Neural progenitor cell (in vitro differentiated cells): ENCODE measurements at places on chromosomes 7 and 10. TPM values are rescaled to one million over a fixed set of nuclear protein-coding genes. Genes with fewer than 3 reads are reported as not detected.

GPER1 gene
- 1.2 and 1.3 TPM in 2 replicates for total RNA-seq

WDR86 gene
- total RNA-seq = 15.0 and 33.0 TPM in 2 replicates

GIMAP4 gene
- total RNA-seq = not detected in 2 replicates

IFIT1B gene
- total RNA-seq = not detected in 2 replicates

SLC26A5 gene
- not detected in 2 replicates for total RNA-seq

DENND2A gene
- total RNA-seq = 23.7 and 27.0 TPM in 2 replicates

SNCG gene
- total RNA-seq = not detected in 2 replicates

MMRN2 gene
- 0.28 and 1.4 TPM in 2 replicates for total RNA-seq

ANKRD1 gene
- 0.09 and 1.2 TPM in 2 replicates for total RNA-seq

AGBL3 gene
- 0.58 and 2.1 TPM in 2 replicates for total RNA-seq

BICC1 gene
- 0.25 and 0.41 TPM in 2 replicates for total RNA-seq

GPR15LG gene
- not detected in 2 replicates for total RNA-seq

CALHM3 gene
- total RNA-seq = not detected in 2 replicates

DNA sequence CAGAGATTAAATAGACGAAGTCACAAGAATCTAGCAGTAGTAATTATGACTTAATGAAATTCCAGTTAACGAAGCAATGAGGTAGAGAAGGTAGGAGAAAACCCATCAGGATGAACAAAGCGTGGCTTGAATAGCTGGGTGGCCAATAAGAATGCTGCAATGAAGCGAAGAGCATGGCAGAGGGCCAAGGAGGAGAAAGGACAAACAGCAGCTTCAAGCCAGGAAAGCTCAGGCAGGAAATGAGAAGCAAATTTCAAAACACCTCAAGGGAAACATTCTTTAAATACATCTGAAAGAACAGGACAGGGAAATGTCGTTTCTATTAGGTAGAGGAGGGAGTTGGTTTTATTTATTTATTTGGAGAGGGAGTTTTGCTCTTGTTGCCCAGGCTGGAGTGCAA lies 122.5 kb downstream of the KIAA1217 start:
- no peak for DNase-seq
- H3K4me1 ChIP-seq = no peaks in the 10 kb centered on the region
- no peak overlapping the region for H3K27ac ChIP-seq
- H3K36me3 ChIP-seq = no peaks in the 10 kb centered on the region

- DNase-seq = no peak
- no peak overlapping the region for H3K27ac ChIP-seq
- H3K36me3 ChIP-seq = no peaks in the 10 kb centered on the region
- peaks cover 34% of the 10 kb centered on the region for H3K4me1 ChIP-seq
- H3K4me3 ChIP-seq = no peak overlapping the region
Observed at GRCh38 chr10:97099089-97099488, 86.7 kb downstream of the SLIT1 start.

- no peak for DNase-seq
- H3K4me1 ChIP-seq = peaks cover 25% of the 10 kb centered on the region
- H3K36me3 ChIP-seq = no peaks in the 10 kb centered on the region
- H3K4me3 ChIP-seq = no peak overlapping the region
- H3K27ac ChIP-seq = no peak overlapping the region
Observed at GRCh38 chr7:26662646-26663045, 201.7 kb downstream of the SKAP2 start.

DNA sequence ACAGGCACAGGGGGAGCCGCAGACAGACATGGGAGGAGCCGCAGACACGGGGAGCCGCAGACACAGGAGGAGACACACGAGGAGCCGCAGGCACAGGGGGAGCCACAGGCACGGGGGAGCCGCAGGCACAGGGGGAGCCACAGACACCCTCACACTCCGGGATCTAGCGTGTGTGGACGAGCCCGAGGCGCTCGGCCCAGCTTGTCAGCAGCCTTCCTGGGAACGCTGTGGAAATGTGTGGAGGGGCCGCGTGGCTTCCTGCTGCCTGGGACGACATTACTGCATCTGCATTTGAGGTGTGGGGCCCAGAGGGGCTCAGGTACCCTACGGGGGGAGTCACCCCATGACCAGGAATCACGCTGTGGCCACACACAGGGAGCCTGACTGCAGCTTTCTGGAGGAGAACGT lies 313.2 kb downstream of the PTPRN2 start:
- peaks cover 10% of the 10 kb centered on the region for H3K4me1 ChIP-seq
- no peak overlapping the region for H3K4me3 ChIP-seq
- no peak overlapping the region for H3K27ac ChIP-seq

- H3K27ac ChIP-seq = no peak overlapping the region
- no peaks in the 10 kb centered on the region for H3K36me3 ChIP-seq
- no peak overlapping the region for H3K4me3 ChIP-seq
- H3K27me3 ChIP-seq = no peaks in the 10 kb centered on the region
Observed at GRCh38 chr7:84535580-84536270, 341.1 kb upstream of the SEMA3A start.

- H3K4me1 ChIP-seq = peaks cover 14% of the 10 kb centered on the region
- no peak overlapping the region for H3K27ac ChIP-seq
- no peak overlapping the region for H3K4me3 ChIP-seq
Observed at GRCh38 chr7:29976673-29977415, 12.8 kb downstream of the SCRN1 start.

GRCh38 chr10:93309062-93309461 lies 173.1 kb downstream of the MYOF start:
- no peaks in the 10 kb centered on the region for H3K36me3 ChIP-seq
- no peak for DNase-seq

GRCh38 chr10:99528494-99529441 lies 4.0 kb upstream of the NKX2-3 start:
- H3K27ac ChIP-seq = no peak overlapping the region
- peaks cover 100% of the 10 kb centered on the region for H3K27me3 ChIP-seq
- peaks cover 10% of the 10 kb centered on the region for H3K4me1 ChIP-seq
- no peak overlapping the region for H3K4me3 ChIP-seq
- H3K36me3 ChIP-seq = no peaks in the 10 kb centered on the region

DNA sequence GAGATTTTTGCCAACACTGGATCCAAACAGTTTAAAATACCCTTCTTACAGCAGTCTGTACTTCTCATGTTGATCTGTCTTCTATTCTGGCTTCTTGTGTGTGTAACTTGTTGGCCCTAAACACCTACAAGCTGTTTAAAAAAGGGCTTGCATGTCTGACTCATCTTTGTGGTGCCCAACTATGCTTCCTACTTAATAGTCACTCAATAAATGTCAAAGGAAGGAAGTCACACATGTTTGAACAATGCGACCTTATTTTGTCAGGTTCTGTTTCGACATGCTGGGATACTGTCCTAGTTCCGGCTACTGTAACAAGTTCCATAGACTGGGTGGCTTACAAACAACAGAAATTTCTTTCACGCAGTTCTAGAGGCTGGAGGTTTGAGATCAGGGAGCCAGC lies 9.4 kb upstream of the GRK5 start:
- no peaks in the 10 kb centered on the region for H3K36me3 ChIP-seq
- H3K27ac ChIP-seq = no peak overlapping the region
- no peaks in the 10 kb centered on the region for H3K27me3 ChIP-seq
- H3K4me1 ChIP-seq = peaks cover 6% of the 10 kb centered on the region
- no peak for DNase-seq
- H3K4me3 ChIP-seq = no peak overlapping the region

DNA sequence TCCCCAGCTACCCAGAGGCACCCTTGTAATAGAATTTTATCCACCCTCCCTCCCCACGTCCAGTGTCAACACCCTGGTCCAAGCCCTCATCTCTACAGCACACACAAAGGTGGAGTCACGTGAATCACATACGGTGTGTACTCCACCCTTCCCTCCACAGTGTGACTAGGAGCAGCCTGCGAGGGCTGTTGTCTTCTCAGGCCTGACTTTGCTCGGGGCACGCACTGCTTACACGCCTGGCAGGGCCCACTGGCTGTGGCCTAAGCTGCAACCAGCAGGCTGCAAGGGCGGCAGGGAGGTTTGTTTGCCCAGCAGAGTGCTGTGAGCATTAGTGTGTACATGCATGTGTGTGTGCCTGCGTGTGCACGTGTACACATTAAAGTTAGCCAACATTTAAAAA lies 93.7 kb downstream of the COBL start:
- DNase-seq = no peak
- no peaks in the 10 kb centered on the region for H3K27me3 ChIP-seq
- no peak overlapping the region for H3K27ac ChIP-seq
- H3K4me3 ChIP-seq = no peak overlapping the region
- peaks cover 19% of the 10 kb centered on the region for H3K4me1 ChIP-seq

GRCh38 chr7:11235491-11235890 lies 261.8 kb downstream of the PHF14 start:
- no peak overlapping the region for H3K27ac ChIP-seq
- DNase-seq = peak; percentile 20
- H3K36me3 ChIP-seq = no peaks in the 10 kb centered on the region
- no peaks in the 10 kb centered on the region for H3K4me1 ChIP-seq

DNA sequence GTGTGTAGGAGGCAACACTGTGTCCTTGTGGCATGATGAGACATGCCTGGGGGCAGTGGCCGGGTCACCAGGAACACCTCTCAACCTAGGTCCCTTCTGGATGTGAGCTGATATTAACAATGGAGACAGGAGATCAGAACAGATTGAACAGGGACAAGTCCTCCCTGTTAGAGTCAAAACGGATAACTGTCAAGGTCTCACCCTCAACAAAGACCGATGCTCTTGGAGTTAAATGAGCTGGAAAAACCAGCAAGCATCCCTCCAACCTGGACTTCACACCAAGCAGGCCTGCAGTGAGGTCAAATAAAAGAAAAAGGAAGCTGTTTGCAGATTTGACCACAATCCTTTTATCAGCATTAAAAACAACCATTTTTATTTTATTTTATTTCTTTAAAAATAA lies 49.0 kb downstream of the SLIT1 start:
- no peaks in the 10 kb centered on the region for H3K36me3 ChIP-seq
- no peak overlapping the region for H3K4me3 ChIP-seq
- no peak overlapping the region for H3K27ac ChIP-seq
- H3K4me1 ChIP-seq = peaks cover 32% of the 10 kb centered on the region

GRCh38 chr10:30902621-30903396 lies 128.9 kb downstream of the ZNF438 start:
- H3K36me3 ChIP-seq = no peaks in the 10 kb centered on the region
- no peak overlapping the region for H3K27ac ChIP-seq
- no peak for DNase-seq
- H3K27me3 ChIP-seq = no peaks in the 10 kb centered on the region
- no peaks in the 10 kb centered on the region for H3K4me1 ChIP-seq

- no peak for DNase-seq
- no peaks in the 10 kb centered on the region for H3K36me3 ChIP-seq
- H3K27me3 ChIP-seq = no peaks in the 10 kb centered on the region
- H3K4me1 ChIP-seq = peaks cover 4% of the 10 kb centered on the region
- H3K27ac ChIP-seq = no peak overlapping the region
Observed at GRCh38 chr10:86662186-86663045, 5.9 kb upstream of the LDB3 start.

DNA sequence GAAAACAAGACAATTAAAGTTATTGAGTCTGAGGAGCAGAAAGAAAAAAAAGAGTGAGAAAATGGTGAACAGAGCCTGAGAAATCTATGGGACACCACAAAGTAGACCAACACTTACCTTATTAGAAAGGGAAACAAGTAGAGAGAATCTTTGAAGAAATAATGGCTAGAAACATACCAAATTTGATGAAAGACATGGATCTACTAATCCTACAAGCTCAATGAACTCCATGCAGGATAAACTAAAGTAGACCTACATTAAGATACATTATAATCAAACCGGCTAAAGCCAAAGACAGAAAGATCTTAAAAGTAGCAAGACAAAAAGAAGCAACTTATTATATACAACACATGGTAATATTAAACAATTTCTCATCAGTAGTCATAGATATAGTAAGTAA lies 782.3 kb upstream of the GHITM start:
- H3K36me3 ChIP-seq = no peaks in the 10 kb centered on the region
- no peak overlapping the region for H3K4me3 ChIP-seq
- H3K4me1 ChIP-seq = no peaks in the 10 kb centered on the region

GRCh38 chr10:130244031-130244927 lies 108.1 kb downstream of the GLRX3 start:
- no peak for DNase-seq
- H3K36me3 ChIP-seq = peaks cover 4% of the 10 kb centered on the region
- no peak overlapping the region for H3K4me3 ChIP-seq
- H3K4me1 ChIP-seq = peaks cover 12% of the 10 kb centered on the region
- H3K27ac ChIP-seq = no peak overlapping the region

DNA sequence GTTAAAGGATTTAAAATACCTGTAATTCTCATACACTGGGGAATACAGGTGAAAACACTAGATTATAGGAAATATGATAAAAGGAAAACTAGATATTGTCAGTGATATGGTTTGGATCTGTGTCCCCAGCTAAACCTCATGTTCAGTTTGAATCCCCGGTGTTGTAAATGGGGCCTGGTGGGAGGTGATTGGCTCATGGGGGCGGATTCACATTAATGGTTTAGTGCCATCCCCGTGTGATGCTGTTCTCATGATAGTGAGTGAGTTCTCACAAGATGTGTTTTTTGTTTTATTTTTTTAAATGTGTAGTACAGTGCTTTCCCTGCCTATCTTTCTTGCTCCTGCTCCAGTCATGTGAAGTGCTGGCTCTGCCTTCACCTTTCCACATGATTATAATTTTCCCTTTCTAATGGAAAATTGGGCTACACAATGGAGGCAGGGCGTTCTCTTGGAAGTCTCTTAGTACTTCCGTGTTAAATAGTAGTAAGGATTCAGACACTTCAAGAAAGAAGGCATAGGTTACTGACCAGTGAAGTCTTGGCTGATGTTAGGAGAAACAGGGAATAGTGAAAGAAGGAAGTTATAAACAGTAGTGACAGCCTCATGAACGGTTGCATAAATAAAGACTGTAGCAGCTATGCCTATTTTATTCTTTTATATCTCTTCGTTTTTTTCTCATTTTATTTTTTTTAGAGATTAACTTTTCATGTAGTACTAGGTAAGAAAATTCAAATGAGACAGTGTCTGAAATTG lies 386.4 kb downstream of the SUGCT start:
- H3K36me3 ChIP-seq = no peaks in the 10 kb centered on the region
- peaks cover 5% of the 10 kb centered on the region for H3K4me1 ChIP-seq
- no peak for DNase-seq
- H3K27me3 ChIP-seq = no peaks in the 10 kb centered on the region
- H3K27ac ChIP-seq = no peak overlapping the region

GRCh38 chr7:122864016-122864415 lies 22.2 kb downstream of the CADPS2 start:
- no peak for DNase-seq
- H3K4me1 ChIP-seq = no peaks in the 10 kb centered on the region
- H3K27me3 ChIP-seq = no peaks in the 10 kb centered on the region
